ENCODE measurements at places on chromosomes 5 and 9.

DNA sequence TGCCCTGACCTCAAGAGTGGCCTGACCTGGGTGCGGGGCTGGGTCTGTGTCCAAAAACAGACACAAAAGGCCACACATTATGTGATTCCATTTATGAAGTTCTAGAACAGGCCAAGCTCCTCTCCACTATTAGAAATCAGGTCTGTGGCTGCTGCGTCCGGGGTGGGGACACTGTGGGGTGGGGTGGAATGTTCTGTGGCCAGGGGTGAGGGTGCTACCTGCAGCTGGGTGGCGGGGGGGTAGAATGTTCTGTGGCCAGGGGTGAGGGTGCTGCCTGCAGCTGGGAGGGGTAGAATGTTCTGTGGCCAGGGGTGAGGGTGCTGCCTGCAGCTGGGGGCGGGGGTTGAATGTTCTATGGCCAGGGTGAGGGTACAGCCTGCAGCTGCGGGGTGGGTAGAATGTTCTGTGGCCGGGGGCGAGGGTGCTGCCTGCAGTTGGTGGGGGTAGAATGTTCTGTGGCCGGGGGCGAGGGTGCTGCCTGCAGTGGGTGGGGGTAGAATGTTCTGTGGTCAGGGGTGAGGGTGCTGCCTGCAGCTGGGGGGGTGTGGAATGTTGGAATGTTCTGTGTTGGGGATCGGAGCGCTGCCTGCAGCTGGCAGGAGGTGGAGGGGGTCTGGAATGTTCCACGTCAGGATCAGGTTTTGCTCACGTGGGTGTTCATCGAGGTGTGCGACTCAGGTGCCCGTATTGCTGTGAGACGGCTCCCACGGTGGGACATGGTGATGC, 8.3 kb downstream of the LCN12 start:
- DNase-seq = no peak

- DNase-seq = no peak
Measured at GRCh38 chr9:133225171-133226011, 16.3 kb upstream of the OBP2B start.

DNA sequence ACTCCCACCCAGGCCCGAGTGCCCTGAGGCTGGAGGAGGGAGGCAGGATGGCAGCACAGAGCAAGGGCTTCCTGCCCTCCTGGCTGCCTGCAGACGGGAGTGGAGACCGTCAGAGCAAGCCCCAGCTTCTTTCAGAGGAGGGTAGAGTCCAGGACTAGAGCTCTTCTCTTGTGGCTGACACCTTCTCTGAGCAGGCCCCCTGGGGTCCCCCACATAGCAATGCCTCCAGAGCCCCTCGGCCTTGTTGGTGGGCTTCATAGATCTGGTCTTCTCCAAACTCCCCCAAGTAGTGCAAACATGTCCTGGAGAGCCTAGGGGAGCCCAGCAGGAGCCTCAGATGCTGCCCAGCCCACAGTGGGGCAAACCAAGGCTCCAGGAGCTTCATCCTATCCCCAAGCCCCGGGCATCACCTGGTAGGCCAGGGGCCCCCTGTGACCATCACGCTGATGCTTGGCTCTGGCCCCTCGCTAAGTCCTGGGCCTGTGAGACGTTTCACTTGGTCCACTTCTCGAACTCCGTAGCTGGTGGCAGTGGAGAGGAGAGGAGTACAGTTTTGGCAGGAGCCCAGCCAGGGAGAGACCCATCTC, 2.0 kb downstream of the MZB1 start:
- peak; percentile 19 for DNase-seq

DNA sequence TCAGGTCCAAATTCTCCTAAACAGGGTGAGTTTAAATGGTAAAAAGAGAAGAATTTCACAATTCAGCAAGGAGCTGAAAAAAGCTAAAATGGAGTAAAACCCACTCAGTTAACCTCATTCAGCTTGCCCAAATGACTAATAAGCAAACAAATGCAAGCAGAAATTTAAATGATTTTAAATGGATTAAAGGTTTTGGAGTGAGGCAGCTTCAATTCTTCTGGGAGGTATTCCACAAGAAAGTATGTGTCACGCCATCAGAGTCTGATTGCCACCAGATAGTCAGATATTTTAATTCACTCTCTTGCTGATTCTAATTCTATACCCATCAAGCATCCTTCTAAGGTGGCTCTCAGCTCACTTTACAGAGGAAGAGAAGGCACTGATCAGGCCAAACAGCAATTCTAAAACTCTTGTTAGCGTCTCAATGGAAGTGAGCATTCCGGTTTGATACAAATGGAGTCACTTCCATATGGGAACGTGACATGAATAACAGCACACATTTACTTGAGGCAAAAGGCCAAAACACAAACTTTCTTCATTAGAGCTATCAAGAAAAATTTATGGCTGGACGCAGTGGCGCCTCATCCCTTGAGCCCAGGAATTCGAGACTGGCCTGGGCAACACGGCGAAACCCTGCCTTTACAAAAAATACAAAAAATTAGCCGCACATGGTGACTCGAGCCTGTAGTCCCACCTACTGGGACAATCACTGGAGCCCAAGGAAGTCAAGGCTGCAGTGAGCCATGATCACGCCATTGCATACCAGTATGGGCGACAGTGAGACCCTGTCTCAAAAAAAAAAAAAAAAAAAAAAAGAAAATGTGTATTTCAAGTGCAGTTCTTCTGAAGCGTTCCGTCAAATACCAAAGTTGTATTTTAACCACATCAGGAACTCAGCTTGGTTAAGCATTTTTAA, 2.0 kb downstream of the CLK4 start:
- DNase-seq = no peak

DNA sequence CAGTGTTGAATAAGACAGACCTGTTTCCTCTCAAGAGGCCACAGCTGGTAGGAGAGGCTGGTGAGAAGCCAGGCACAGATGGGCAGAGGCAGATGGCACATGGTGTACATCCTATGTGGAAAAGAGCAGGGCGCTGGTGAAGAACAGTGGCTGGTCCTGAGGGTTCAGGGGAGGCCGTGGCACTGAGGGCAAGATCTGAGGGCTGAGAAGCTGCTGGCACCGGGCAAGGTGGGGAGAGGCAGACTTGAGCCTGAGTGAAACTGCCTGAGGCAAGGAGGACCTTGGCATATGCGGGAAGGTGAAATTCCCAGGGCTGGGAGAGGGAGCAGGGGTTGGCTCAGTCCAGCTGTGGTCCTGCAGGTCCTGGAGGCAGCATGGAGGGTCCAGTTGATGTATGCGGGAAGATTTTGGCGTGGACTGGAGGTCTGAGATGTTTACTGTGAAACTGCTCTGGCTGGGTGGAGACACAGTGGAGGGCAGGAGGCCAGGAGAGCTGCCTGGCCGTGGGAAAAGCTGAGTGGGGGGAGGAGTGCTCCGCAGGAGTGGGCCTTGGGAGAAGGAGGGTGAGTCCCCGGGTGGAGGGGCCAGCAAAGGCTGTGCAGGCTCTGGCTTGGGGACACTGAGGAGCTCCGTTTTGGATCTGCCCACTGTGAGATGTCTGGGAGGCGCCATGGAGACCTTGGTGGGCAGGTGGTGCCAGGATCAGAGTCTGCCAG, 2.6 kb downstream of the MAN1B1 start:
- no peak for DNase-seq

- no peak for DNase-seq
Measured at GRCh38 chr9:89849096-89849495, 244.3 kb downstream of the GADD45G start.

- DNase-seq = no peak
Measured at GRCh38 chr5:13643734-13644133, 300.8 kb downstream of the DNAH5 start.

GRCh38 chr5:16392718-16393117, 72.9 kb downstream of the ZNF622 start:
- DNase-seq = no peak

DNA sequence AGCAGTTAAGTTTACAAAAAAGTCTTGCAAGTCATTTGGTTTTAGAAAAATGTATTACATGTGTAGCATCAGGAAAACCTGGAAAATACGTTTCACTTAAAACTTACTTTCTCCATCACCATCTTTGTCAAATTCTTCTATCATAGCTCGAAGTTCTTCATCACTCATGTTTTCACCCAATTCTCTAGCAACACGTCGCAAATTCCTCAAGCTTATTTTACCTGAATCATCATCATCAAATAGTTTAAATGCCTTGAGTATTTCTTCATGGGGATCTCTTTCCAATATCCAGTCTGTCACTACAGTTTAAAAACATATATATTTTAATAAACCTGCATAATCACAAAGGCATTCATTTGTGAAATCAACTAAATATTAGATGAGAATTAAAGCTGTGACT, 10.3 kb downstream of the CETN3 start:
- no peak for DNase-seq

DNA sequence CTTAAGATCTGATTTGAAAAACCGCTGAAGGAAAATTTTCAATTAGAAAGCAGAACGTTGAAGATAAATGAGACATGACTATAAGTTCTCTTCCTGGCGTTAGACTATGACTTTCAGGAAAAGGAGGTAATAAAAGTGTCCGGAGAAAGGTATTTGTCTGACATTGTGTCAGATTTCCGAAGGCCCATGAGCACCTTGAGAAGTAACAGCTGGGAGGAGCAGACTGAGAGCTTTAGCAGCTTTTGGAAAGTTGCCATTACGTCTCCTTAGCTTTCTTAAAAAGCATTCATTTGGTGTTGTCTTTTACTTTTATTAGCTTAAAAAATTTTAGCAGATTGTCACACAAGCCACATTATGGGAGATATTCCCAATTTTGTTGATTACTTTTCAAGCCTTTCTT, 363.5 kb downstream of the NDUFS4 start:
- no peak for DNase-seq

DNA sequence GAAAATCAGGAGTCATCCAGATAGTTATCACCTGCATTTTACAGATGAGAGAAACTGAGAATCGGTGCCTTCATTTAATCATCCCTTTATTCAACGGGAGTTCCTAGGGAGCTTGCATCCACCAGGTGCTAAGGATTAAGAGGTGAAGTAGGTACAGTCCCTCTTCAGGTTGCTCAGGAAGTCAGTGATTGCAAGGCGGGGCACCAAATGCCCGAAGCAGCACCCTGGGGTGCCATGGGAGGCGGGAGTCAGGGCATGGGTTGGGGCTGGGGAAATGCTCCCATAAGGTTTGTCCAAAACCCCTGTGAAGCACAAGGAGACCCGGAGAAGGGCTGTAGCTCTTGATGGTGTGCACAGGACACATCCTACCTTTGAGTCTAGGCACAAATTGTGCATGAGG, 98.8 kb upstream of the KLF4 start:
- no peak for DNase-seq

- no peak for DNase-seq
Measured at GRCh38 chr5:59873113-59873512, 20.4 kb downstream of the PDE4D start.

GRCh38 chr5:39108987-39109386, 34.8 kb upstream of the RICTOR start:
- DNase-seq = no peak

GRCh38 chr5:124444147-124444775, 302.2 kb downstream of the ZNF608 start:
- peak; percentile 20 for DNase-seq

DNA sequence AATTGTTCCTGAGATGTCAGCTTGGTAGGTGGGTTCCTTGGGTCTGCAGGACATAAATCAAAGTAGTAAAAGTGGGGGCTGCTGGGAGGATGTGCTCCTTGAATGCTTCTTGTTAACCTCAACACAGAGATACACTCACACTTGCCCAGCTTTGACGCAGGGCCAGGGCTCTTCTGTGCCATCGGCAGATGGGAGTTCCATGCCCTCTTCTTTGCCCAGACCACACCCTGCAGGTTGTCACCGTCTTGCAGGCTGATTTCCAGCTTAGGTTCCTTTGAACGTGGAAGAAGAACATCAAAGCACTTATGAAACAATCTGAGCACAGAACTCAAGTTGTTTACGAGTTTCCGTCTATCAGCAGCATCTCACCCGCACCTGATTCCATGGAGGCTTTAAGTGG, 11.0 kb downstream of the DBH start:
- DNase-seq = no peak

GRCh38 chr5:14707811-14708390, 43.4 kb downstream of the OTULIN start:
- no peak for DNase-seq

DNA sequence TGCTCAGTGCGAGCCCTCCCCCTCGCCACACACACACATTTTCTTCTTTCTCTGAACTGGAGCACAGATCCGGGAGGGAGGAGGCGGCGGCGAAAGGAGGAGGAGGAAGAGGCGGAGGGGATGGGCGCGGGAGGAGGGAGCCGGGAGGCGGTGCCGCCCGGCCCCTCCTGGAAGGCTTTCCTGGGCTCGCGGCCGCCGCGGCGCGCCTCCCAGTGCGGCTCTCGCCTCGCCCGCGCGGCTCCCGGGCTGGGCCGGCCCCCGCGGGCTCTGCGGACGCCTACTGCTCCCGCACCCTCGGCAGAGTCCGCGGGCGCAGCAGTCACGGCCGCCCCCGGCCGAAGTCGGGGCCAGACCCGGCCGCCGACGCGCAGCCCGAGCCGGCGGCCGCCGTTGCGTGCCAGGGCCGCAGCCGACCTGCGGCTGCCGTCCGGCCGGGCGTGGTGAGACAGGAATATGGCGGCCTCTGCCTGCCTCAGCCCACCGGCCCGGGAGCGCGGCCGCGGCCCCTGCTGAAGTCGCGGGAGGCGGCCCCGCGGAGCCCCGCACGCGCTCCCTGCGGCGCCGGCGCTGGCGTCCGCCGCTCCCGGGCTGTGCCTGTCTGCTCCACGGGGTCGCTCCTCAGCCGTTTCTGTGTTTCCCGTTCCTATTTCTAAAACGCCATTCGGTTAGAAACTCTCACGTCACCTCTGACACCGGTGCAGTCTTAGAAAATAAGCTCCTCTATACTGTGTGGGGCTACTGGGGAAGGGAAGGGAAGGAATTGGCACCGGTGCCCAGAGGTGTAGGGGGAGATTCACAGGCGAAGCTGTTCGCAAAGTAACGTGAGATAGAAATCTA, 500 bp upstream of the GNAQ start:
- peak; percentile 57 for DNase-seq

GRCh38 chr5:53479590-53480415, 626 bp upstream of the FST start:
- DNase-seq = peak; percentile 56

GRCh38 chr5:176407456-176408251, 8.7 kb downstream of the CLTB start:
- no peak for DNase-seq

GRCh38 chr5:80796846-80797245, 142.1 kb upstream of the DHFR start:
- no peak for DNase-seq

- DNase-seq = no peak
Measured at GRCh38 chr9:6444128-6444527, 31.1 kb downstream of the UHRF2 start.

DNA sequence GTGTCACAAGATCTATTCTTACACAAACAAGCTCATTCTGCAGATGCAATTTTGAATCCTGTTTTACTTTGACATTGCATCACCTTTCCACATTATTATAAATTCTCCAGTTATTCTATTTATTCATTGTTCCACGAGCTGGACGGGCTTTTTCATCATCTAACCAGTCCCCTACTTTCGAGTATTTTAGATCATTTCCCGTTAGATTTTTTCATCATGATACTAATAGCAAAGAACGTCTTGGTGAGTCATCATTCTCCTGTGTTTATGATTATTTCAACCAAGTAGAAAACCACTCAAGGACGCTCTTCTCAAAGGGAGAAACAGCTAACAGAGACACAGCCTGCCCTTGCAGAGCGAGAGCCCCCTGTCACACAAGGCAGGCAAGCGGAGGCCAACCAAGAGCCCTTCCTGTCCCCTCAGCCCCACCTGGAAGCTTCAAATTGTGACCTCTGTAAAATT, 15.1 kb downstream of the BBLN start:
- no peak for DNase-seq

GRCh38 chr5:84673785-84674184, 289.1 kb upstream of the EDIL3 start:
- no peak for DNase-seq

GRCh38 chr9:70111042-70111602, 67.5 kb downstream of the MAMDC2 start:
- peak; percentile 60 for DNase-seq

GRCh38 chr9:20624201-20625002, 2.1 kb upstream of the MLLT3 start:
- peak; percentile 53 for DNase-seq
